CD4-positive, alpha-beta T cell treated with Interferon gamma for 1 hour (primary cell): ENCODE measurements at places on chromosomes 3 and 15.
A peak's percentile ranks its signal among the peaks of the same experiment; 100 is the strongest.

DNA sequence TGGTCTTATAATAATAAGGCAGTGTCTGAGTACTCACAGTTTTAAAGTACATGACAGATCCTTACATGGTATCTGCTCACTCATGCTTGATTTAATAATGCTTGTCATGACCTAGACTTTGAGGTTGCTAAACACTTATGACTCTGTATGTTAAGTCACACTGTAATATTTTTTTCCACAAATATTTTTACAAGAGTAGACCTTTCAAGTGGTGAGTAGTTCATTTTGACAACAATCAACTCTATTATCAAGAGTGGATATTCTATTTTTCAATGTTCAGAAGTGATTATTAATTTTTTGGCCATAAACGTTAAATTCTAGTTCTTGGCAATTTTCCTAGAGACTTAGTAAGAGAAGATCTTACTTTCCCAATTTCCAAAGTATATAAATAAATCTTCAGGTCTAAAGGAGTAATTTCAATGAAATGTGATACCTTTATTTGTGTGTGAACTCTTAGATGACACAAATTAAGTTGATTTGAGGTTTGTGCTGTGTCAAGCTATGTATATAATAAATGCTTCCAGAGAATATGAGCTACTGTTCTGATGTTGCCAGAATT, 104.5 kb downstream of the NLGN1 start:
- no peak for DNase-seq

GRCh38 chr3:186220911-186221645, 112.2 kb upstream of the ETV5 start:
- no peak for DNase-seq

DNA sequence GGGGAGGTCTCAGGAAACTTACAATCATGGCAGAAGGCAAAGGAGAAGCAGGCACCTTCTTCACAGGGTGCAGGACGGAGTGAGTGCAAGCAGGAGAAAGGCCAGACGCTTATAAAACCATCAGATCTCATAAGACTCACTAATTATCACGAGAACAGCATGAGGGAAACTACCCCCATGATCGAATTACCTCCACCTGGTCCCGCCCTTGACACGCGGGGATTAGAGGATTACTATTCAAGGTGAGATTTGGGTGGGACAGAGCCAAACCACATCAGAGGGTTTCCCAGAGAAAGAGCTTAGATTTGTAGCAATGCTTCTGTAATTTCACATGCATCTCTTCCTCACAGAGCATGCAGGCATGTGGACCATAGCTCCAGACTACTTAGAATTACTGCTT, 615.7 kb upstream of the UBE2E2 start:
- no peak for DNase-seq

GRCh38 chr15:92617549-92618520, 37.7 kb downstream of the FAM174B start:
- no peak for DNase-seq

DNA sequence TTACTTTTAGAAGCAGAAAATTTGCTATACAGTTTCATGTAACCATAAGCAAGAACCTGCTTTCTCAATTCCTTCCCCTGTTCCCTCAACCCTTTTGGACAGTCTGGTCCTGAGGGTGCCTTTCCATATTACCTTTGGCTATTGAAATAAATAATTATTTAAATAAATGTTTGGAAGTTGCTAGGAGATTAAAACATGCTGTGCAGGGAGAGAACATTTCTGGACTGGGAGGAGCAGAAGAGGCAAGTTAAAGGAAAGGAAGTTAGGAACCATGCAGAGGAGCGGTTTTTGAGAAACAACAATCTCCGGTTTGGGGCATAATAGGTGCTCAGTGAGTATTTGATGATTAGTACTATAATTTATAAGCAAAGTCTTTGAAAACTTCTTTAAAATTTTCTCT, 41.8 kb downstream of the ZNF609 start:
- DNase-seq: no peak

GRCh38 chr3:110774496-110775265, 296.9 kb upstream of the NECTIN3 start:
- DNase-seq: no peak

- no peak for DNase-seq
Observed at GRCh38 chr3:127723011-127723567, 50.3 kb downstream of the ABTB1 start.

DNA sequence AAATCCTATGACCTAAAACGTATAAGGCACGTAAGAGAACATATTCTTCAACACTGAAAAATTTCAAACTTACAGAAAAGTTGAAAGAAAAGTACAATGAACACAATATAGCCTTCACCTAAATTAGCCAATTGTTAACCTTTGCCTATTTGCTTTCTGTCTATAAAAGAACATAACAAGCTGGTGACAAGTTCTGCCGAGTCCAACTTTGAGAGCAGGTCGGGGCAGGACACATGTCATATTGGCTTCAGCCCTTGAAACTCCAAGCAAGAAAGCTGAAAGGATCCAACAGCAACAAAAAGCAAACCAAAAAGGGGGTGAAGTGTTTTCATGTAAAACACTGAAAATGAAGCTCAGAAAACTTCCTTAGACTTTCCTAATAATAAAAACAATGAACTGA, 59.1 kb downstream of the TBC1D2B start:
- no peak for DNase-seq

GRCh38 chr3:120420928-120421551, 29.8 kb downstream of the FSTL1 start:
- no peak for DNase-seq

DNA sequence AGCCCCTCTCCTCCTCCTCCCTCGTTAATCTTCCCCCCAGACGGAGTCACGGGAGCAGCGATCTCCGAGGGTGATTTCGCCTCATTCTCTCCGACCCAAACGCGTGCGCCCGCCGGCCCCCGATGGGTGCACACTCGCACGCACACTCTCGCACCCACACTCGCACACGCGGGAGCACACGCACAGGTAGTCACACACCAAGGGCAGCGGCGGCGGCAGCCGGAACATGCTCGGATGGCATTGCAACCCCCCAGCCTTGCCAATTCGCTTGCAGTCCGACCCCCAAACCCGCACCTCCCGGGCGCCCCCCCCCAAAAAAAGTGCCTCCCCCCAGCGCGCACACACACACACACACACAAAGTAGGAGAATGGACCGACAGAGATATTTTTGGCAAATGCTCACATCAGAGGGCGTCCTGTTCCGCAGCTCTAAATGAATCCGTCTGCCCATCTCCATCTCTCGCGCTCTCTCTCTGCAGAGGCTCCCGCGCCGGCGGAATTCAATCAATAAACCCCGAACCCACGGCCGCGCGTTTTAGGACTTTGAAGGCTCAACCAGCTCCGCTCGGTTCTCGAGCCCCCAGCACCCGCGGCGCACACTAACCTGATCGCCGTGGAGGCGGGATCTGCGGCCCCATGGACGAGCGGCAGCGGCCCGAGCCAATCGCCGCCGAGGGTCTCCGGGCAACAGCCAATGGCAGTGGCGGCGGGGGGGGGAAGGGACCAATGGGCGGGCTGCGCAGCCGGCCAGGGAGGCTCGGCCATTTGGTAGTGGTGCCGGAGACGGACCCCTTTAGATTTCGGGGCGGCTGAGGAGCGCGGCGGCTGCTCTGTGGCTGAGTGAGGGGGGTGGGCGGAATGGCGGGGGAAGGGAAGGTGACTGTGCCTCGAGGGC, at the start of gene ANP32A:
TSS of gene ANP32A (minus strand) at position 601 of the 895 bp plus-strand sequence. CDS start at position 457, 144 bp downstream.
- peak; percentile 95 for DNase-seq

- DNase-seq: no peak
Observed at GRCh38 chr3:95352471-95352870, 1289.6 kb downstream of the NSUN3 start.

DNA sequence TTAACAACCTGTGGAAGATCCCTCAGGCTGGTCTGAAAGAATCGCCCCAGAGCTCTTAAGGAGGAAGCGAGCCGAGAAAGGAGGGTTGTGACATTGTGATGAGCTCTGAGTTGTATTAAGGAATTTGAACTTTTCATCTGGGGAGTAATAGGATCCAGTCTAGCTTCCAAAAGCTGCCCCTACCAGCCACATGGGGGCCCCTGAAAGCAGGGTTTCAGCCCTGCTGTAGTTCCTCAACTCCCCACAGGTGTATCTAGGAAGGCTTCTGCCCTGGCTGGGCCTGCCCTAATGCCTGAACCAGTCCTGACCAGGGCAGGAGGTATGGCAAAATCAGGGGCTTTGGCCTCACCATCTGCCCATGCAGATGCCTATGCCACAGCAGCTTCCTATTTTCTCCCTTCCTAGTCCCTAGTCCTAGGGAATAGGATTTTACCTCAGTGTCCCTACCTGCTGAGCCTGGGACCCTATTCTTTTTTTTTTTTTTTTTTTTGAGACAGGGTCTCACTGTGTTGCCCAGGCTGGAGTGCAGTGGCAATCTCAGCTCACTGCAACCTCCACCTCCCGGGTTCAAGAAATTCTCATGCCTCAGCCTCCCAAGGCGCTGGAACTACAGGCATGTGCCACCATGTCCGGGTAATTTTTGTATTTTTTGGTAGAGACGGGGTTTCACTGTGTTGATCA, 5.0 kb upstream of the AP3S2 start:
- DNase-seq: peak; percentile 46
